Astrocyte (in vitro differentiated cells and primary cell): ENCODE measurements at places on chromosomes 3 and 15. TPM values are rescaled to one million over a fixed set of nuclear protein-coding genes. Genes with fewer than 3 reads are reported as not detected.

Gene CHD2
- total RNA-seq, result 90.0 and 105 TPM in 2 replicates

DNA sequence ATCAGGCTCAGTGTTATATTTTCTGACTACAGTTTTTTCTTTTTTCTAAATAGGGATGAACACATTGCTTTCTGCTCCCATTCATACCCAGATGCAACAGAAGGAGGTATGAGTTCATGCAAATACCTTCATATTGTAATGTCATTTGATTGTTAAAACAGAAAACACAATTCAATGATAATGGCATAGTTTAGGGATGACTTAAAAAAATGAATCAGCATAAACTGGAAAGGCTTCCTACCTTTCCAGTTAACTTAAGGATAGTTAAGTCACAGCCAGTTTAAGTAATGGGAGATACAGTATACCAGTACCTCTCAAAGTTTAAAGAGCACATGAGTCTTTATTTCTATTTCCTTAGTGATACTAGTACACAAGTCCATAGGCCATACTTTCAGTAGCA, 24.9 kb downstream of the KNL1 start:
- H3K36me3 ChIP-seq, result peaks cover 9% of the 10 kb centered on the region
- H3K4me1 ChIP-seq, result no peaks in the 10 kb centered on the region
- DNase-seq, result peak; percentile 25
- no peaks in the 10 kb centered on the region for H3K27me3 ChIP-seq

DNA sequence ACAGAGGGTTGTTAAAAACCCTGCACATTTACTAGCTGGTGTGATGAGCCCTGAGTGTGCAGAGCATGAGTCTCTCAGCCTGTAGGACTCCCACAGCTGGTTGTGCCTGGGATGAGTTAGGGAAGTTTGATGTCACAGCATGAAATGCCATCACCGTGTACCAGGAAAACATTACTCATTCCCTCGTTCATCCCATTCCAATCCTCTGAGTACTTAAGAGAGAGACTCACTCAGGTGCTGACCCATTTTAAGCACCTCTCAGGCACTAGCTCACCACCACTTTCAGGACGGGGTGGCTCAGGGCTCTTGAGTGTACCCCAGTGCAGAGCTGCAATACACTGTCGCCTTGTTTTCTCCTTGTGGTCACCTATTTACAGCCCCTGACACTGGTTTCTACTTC, 18.7 kb downstream of the MGLL start:
- H3K4me3 ChIP-seq, result no peak overlapping the region
- H3K27me3 ChIP-seq, result no peaks in the 10 kb centered on the region
- no peaks in the 10 kb centered on the region for H3K36me3 ChIP-seq
- peak overlapping the region; percentile 58 for H3K27ac ChIP-seq
- DNase-seq, result peak; percentile 92

DNA sequence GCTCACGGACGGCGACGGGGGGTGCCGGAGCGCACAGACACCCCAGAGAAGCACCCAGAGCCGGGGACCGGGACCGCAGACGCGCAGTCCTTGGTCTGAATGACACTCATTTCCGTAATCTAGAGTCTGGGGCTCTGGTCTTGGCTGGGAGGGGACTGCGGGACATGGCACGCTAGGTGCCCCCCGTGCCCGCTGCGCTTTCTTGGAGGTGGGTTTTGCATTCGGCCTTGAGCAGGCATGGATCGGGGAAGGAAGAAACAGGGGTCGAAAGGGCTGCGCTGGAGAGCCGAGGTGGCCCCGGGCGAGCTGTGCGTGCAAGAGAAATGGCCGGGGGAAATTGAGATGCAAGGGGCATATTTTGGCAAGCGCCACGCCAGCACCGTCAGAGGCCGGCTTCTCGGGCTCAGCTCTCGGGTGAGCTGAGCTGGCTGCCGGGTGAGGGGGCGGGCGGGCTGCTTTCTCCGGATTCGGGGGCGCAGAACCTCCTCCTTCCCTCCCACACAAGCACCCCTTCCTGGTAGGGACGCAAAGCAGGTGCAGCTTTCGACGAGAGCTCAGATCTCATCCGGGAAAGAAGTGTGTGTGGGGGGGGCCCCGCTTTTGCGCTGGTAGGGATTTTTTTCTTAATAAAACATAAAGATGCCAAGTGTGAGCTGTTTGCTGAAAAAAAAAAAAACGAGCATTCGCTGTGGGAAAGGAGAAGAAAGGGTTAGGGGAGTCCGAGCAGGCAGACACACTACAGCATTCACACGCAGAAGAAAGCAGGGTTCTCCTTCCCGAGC, 963 bp upstream of the NTRK3 start:
- peak overlapping the region; percentile 64 for H3K4me3 ChIP-seq
- H3K27ac ChIP-seq, result no peak overlapping the region
- H3K36me3 ChIP-seq, result no peaks in the 10 kb centered on the region
- H3K27me3 ChIP-seq, result peaks cover 24% of the 10 kb centered on the region
- DNase-seq, result no peak

Gene ST6GAL1
- total RNA-seq, result 15.8 and 19.3 TPM in 2 replicates

Gene TGM5
- total RNA-seq, result 0.16 TPM in 1 of 2 replicates, not detected in the other
